ENCODE measurements at places on chromosomes 5 and 9. TPM values are rescaled to one million over a fixed set of nuclear protein-coding genes. Genes with fewer than 3 reads are reported as not detected.

- no peak for DNase-seq
Measured at GRCh38 chr5:154285661-154286408, 95.3 kb downstream of the GALNT10 start.

The ALDOB gene
- not detected for polyA plus RNA-seq

- no peak for DNase-seq
Measured at GRCh38 chr9:134136118-134136995, 475 bp downstream of the WDR5 start.

GRCh38 chr5:168592014-168592368, 12.8 kb upstream of the PANK3 start:
- no peak for DNase-seq
